Stomach (tissue), 19 donors: ENCODE measurements at places on chromosomes 5 and 9. TPM values are rescaled to one million over a fixed set of nuclear protein-coding genes. Genes with fewer than 3 reads are reported as not detected.

The KCNMB1 gene
- total RNA-seq: 14.7 TPM

The LHFPL2 gene
- total RNA-seq: 28.7 TPM

The PAPPA gene
- 7.0 TPM for total RNA-seq

The SLC36A3 gene
- not detected for total RNA-seq

The MROH2B gene
- total RNA-seq: not detected

DNA sequence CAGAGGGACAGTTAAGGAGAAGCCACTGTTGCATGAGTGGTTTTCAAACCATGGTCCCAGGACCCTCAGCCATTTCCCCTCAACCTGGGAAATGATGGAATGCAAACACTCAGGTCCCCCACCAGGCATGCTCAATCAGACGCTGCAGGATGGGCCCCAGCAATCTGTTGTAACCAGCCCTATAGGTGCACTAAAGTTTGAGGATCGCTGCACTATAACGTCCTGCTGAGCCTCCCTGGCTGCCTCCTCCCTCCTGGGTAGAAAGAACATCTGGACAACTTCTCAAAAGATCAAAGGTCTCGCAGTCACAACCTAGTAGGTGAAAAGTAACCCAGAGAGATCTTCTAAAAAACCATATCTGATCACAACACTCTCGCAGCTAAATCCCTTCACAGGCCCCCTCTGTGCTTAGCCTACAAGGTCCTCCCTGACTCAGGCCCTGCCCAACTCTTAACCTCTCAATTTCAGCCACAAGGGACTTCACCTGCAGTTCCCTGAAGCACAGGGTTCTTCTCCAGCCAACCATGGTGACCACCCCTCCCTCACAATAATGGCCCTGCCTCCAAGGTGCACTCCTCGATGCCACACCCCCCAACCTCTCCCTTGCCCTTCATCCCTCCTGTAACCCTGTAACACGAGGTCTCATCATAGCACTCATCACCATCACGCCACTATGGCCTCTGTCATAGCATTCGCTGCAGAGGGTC lies 3.5 kb downstream of the SHB start:
- H3K27ac ChIP-seq: peak overlapping the region; percentile 97
- peaks cover 11% of the 10 kb centered on the region for H3K27me3 ChIP-seq
- H3K4me1 ChIP-seq: peaks cover 81% of the 10 kb centered on the region
- H3K36me3 ChIP-seq: no peaks in the 10 kb centered on the region

DNA sequence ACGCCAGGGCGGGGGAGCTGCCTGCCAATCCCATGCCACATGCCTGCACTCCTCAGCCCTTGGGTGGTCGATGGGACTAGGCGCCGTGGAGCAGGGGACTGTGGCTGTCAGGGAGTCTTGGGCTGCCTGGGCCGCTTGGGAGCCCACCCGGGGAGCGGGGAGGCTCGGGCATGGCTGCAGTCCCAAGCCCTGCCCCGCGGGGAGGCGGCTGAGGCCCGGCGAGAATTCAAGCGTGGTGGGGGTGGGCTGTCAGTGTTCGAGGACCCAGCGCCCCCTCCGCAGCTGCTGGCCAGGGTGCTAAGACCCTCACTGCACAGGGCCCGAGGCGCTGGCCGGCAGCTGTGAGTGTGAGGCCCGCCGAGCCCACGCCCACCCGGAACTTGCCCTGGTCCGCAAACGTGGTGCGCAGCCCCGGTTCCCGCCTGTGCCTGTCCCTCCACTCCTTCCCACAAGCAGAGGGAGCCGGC lies 83.2 kb upstream of the DMRTA1 start:
- no peak overlapping the region for H3K4me3 ChIP-seq
- H3K4me1 ChIP-seq: no peaks in the 10 kb centered on the region
- no peak for DNase-seq
- no peaks in the 10 kb centered on the region for H3K27me3 ChIP-seq
- H3K36me3 ChIP-seq: no peaks in the 10 kb centered on the region

- no peak overlapping the region for H3K27ac ChIP-seq
- H3K4me1 ChIP-seq: no peaks in the 10 kb centered on the region
- no peaks in the 10 kb centered on the region for H3K27me3 ChIP-seq
- no peak for DNase-seq
- no peak overlapping the region for H3K4me3 ChIP-seq
- no peaks in the 10 kb centered on the region for H3K36me3 ChIP-seq
Observed at GRCh38 chr5:107040907-107041306, 629.8 kb downstream of the EFNA5 start.

GRCh38 chr5:123086376-123087055 lies 2.5 kb upstream of the PRDM6 start:
- H3K27ac ChIP-seq: no peak overlapping the region
- DNase-seq: no peak
- H3K4me1 ChIP-seq: peaks cover 27% of the 10 kb centered on the region
- H3K4me3 ChIP-seq: no peak overlapping the region
- H3K36me3 ChIP-seq: no peaks in the 10 kb centered on the region
